Activated naive CD4-positive, alpha-beta T cell treated with anti-CD3 and anti-CD28 coated beads, Interleukin-2, amount 50 U/mL, for 72 hours (primary cell): ENCODE measurements at places on chromosomes 13 and 19.

- peak; percentile 85 for DNase-seq
These were observed 2.1 kb downstream of the TGFB1 start for GRCh38 chr19:41351339-41352245.

- no peak for DNase-seq
These were observed 36.7 kb downstream of the TMEM161A start for GRCh38 chr19:19101540-19101939.

DNA sequence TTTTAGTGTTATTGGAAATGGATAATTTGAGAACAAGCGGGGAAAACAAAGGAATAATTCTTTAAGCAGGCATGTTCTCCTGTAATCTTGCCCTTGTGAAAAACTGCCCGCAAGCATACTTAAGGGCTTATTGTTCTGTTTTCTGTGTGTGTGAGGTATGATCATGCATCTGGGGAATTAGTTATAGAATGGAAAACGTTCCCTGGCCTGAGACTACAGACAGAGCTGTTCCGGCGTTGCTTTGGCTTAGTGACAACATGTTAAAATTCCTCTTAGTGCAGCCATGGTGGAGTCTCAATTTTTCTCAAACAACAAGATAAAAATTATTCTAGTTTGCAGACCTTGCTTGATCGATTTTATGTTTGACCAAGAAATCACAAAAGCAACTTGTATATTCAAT is 560.2 kb upstream of the SPRY2 start:
- DNase-seq = no peak

- no peak for DNase-seq
These were observed 39.7 kb downstream of the USP12 start for GRCh38 chr13:27131906-27132305.

GRCh38 chr19:2079076-2079864 is 16.9 kb downstream of the MOB3A start:
- no peak for DNase-seq

GRCh38 chr13:65787082-65787481 is 1443.1 kb downstream of the PCDH9 start:
- DNase-seq = no peak

- no peak for DNase-seq
These were observed at the start of gene FLT1 for GRCh38 chr13:28494778-28495537. TSS of gene FLT1 (minus strand) at chr13:28495128. CDS start at chr13:28494843, 285 bp downstream.

DNA sequence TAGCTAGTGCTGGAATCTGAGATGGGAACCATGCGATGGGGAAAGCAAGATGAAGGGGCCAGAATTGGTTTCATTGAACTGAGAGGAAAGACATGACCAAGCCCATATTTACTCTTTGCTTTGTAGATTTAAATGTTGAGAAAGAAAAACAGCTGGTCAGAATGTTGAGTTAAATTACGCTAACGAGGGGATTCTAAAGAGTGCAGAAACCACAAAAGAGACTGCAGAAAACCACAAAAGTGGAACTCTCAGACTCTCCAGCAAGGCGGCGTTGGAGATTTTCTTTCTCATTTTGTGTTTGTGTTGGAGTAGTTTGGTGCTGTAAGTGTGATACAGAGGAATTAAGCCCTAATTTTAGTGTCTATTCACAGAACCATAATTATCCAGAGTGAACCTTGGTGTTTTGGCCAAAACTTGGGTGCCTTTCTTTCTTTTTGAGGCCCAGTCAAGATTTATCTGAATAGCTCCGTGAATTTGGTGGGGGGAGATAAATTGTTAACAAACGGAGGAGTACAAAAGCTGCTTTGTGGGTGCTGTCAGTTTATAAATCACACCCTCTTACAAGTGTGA is 26.3 kb downstream of the SAE1 start:
- no peak for DNase-seq

- peak; percentile 57 for DNase-seq
These were observed 759 bp downstream of the RB1 start for GRCh38 chr13:48304143-48304876.

- DNase-seq = no peak
These were observed 17.6 kb downstream of the ZNF121 start for GRCh38 chr19:9566729-9567128.

DNA sequence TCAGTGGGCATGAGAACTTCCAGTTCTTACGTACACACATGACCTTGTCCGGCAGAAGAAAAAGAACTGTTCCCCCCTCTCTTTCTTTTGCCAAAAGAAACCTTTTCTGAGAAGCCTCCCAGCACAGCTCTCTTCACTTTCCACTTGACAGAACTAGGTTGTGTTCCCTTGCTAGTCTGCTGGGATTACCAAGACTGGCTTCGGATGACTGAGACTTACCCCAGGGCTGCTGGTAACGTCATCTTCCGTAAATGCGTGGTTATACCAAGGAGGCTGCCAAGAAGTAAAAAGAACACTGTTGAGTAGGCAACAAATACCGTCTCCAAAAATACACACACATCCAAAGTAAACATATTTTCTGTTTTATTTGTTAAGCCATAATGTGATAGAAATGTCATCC is 908.2 kb downstream of the EFNB2 start:
- no peak for DNase-seq

DNA sequence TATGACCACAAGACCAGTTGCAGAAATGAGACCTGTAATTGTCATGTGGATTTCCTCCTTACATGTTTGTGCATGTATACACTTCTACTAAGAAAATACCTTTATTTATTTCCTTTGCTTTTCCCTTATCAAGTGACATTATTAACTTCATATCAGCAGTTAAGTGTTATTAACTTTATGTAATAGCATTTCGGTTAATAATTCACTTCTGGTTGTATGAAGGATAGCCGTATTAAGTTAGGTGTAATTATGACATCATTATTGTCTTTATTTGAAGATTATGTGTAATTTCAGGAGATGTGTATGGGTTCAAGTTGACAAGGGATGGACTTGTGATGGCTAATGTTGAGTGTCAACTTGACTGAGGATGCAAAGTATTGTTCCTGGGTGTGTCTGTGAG is 881.2 kb upstream of the ATXN8OS start:
- DNase-seq = no peak

GRCh38 chr19:58009666-58010301 is 7.2 kb upstream of the ZNF606 start:
- DNase-seq = peak; percentile 60

GRCh38 chr19:52536448-52536800 is 9.0 kb downstream of the ZNF808 start:
- DNase-seq = peak; percentile 44

GRCh38 chr13:90171649-90172048 is 1175.8 kb upstream of the MIR17HG start:
- no peak for DNase-seq

GRCh38 chr13:49113526-49114286 is 106.4 kb upstream of the MLNR start:
- DNase-seq = no peak

DNA sequence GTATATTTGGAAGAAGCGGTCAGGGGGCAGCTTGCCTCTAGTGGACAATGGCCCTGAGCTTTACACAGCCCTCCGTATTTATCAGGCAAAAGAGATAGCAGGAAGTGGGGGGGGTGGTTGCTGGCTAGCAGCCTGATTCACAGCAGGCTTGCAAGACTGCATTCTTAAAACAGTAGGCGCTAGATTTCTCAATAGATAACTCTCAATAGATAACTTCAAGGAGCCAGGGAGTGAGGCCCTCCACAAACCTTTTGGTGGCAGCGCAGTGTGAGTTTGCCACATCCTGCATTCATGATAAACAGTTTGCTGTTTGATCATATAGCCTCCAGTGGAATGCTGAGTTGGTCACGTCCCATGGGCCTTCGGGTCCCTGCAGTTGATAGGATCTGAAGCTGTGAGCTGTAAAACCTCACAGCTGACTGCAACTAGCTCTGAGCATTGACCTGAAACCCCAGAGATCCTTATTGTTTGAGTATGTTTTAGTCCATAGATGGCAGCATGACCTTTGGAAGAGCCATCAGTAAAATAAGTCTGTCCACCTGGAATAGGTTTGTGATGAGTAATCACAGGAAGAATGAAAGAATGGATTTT is 12.2 kb downstream of the FPR3 start:
- no peak for DNase-seq

DNA sequence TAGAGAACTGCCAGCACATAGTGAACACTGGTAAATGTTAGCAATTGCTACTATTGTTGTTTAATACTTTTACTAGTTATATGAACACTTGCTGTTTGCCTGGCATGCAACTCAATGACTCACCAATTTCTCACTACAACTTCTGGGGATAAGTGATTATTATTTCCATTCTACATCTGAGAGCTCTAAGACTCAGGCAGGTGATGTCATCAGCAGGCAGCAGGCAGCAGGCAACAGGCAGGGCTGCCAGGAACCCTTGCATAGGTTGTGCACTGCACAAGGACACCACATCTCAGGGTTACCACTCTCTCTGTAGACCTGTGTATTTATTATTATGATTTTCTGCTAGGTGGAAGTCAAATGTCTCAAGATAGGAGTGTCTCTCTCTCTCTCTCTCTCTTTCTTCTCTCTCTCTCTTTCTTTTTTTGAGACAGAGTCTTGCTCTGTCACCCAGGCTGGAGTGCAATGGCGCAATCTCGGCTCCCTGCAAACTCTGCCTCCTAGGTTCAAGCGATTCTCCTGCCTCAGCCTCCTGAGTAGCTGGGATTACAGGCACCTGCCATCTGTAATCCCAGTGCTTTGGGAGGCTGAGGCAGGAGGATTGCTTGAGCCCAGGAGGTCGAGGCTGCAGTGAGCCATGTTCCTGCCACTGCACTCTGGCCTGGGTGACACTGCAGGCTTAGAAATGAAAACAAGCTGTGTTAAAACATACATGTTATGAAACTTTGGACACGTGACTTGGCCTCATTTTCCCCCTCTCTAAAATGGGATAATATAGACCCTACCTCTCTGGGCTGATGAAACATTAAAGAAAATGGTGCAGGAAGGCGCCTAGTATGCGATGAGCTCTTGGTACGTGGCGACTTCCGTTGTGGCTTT is 22.7 kb downstream of the HPN start:
- DNase-seq = no peak

DNA sequence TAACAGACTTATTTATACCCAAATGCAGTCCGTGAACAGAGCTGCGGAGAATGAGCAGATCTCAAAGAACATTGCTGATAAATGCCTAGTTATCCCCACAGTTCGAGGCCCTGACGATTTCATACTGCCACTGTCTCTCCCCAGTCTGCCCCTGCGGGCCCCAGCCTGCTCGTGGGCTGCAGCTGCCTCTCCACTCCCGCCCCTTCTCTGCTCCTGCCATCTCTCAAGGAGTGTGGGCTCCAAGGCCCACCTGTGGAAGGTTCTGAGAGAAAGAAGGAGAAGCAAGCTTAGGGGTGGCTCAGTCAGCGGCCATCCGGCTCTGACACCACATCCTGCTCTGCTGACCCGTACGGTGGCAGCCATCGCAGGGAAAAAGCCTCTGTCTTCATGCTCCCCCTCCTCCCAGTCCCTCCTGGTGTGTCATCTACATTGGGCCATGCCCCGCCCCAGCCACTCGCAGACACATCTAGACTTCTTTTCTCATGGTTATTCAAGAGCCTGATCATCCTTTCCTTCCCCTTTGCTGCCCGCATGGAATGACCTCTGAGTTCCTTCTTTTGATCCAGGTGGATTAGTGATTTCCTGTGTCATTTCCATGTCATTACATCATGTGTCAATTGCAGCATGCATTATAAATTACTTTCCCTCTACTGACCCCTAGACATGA is 52.0 kb downstream of the EPS15L1 start:
- DNase-seq = no peak

DNA sequence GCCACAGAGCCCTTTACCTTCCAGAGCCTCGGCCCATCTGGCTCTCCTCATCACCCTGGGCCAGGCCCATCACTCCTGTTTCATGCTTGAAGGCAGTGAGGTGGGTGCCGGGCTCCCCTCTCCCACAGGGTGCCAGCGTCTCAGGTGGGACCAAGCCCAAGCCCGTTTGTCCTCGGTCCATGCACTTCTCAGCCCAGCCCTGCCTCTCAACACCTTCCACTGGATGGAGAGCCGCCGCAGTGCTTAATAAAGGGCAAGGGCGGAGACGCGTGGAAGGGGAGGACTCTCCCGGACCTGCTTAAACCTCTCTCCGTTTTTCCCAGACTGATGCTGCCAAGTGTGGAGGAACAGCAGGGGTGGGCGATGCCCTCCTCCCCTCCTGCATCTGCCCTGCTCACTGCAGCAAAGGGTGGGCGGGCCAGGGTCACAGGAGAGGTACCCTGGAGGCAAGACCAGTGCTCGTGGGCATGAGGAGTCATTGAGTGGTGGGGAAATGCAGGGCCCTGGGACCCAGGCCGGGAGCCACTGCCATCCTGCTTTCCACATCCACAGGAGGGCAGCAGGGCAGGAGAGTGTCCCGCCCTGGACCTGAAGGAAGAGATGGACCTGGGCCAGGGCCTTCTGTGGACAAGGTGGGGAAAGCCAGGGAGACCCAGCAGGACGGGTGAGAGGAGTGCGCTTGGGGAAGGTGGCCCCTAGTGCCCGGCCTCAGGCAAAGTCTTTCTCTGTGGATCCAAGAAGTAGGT is 9.7 kb upstream of the ATP11A start:
- no peak for DNase-seq

- DNase-seq = no peak
These were observed 30.8 kb downstream of the USPL1 start for GRCh38 chr13:30648522-30649012.

DNA sequence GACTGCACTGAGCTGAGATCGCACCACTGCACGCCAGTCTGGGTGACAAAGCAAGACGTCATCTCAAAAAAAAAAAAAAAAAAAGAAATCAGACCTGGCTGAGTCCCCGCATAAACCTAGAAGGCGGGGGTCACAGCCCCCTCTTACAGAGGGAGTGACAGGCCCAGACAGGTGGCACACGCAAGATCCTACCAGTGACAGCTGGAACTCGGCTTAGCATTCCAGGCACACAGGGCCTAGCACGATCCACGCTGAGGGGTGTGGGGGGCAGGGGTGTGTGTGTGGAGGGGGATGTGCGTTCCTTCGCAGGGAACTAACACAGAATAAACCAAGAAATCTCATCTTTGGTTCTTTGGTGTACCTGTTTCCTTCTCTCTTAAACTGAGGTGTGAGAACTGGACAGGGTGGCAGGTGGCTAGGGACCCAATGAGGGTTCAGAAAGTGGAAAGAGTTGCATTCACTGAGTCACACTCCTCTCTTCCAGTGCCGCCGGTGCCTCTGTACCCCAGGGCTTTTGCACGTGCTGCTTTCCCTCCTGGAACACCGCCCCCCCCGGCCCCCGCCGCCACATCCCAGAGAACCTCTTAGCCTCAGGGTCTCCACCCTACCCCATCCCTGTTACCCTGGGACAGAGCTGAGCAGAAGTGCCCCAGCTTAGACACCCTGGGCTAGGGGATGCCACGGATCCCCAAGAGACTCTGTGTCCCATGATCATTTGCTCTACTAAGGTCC is 5.0 kb downstream of the SGTA start:
- no peak for DNase-seq

DNA sequence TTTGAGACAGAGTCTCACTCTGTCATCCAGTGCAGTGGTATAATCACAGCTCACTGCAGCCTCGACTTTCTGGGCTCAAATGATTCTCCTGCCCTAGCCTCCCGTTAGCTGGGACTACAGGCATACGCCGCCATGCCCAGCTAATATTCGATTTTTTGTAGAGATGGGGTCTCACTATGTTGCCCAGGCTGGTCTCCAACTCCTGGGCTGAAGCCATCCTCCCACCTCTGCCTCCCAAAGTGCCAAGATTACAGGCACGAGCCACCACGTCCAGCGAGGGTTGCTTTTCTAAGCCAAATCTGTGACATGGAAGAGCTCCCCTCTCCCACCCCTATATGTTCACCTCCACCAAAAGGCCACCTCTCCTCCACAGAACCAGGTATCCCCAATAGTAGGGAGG is 10.9 kb upstream of the ATF5 start:
- no peak for DNase-seq

GRCh38 chr13:29480893-29481525 is 114.5 kb downstream of the SLC7A1 start:
- DNase-seq = no peak

- DNase-seq = no peak
These were observed 127.2 kb downstream of the DNAJC15 start for GRCh38 chr13:43150369-43151207.

GRCh38 chr19:37313335-37313627 is 57.6 kb upstream of the ZNF527 start:
- DNase-seq = no peak
